ENCODE measurements at places on chromosomes 11 and 22. TPM values are rescaled to one million over a fixed set of nuclear protein-coding genes. Genes with fewer than 3 reads are reported as not detected.

Gene GGTLC3
- not detected for total RNA-seq

Gene PYGM
- not detected for total RNA-seq

Gene TLCD5
- 10.0 TPM for total RNA-seq

Gene F2
- not detected for total RNA-seq

Gene H19
- total RNA-seq: 6,113 TPM

Gene RNH1
- 315 TPM for total RNA-seq

Gene CLDN5
- total RNA-seq: 11.1 TPM

Gene JAML
- not detected for total RNA-seq

Gene AGBL2
- total RNA-seq: 0.38 TPM

Gene GALNT18
- 4.0 TPM for total RNA-seq

Gene KCNQ1
- total RNA-seq: not detected

Gene WNT7B
- total RNA-seq: not detected

Gene HTR3B
- not detected for total RNA-seq

DNA sequence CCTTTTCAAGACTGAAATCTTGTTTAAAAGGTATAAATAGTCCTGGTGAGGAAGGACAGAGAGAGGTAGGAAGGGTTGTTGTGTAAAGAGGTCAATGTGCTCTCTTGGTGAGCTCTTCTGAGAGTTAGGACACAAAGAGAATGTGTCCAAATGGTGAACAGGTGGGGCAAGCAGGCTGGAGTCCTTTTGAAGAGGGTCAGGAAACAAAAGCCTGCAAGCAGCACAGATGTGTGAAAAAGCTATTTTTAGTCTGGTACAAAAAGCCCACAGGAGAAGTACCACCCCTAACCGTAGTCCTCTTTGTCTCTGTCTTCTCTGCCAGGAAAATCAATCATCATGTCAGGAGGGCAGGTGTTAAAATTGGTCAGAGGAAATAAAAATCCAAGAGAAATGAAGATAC lies 54.4 kb upstream of the SYN3 start:
- DNase-seq: no peak

DNA sequence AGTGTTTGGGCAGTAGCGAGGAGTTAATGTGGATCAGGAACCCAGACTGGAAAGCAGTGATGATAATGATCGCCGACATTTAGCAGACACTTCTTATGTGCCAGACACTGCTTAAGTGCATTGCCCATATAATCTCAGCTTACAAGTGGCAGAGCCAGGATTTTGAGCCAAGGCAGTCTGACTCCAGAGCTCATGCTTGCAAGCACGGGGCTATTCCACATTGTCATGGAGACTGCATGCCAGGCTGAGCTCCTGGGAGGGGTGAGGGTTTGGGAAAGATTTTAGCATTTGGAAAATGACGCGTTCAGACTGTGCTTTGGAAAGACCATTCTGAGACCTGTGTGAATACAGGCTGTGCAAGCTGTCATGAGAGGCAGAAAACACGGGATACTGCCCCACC lies 302.7 kb downstream of the DDX10 start:
- DNase-seq: peak; percentile 21

GRCh38 chr11:12109591-12110196 lies 696 bp upstream of the MICAL2 start:
- no peak for DNase-seq

GRCh38 chr22:45328822-45329529 lies 19.2 kb downstream of the FAM118A start:
- DNase-seq: no peak

DNA sequence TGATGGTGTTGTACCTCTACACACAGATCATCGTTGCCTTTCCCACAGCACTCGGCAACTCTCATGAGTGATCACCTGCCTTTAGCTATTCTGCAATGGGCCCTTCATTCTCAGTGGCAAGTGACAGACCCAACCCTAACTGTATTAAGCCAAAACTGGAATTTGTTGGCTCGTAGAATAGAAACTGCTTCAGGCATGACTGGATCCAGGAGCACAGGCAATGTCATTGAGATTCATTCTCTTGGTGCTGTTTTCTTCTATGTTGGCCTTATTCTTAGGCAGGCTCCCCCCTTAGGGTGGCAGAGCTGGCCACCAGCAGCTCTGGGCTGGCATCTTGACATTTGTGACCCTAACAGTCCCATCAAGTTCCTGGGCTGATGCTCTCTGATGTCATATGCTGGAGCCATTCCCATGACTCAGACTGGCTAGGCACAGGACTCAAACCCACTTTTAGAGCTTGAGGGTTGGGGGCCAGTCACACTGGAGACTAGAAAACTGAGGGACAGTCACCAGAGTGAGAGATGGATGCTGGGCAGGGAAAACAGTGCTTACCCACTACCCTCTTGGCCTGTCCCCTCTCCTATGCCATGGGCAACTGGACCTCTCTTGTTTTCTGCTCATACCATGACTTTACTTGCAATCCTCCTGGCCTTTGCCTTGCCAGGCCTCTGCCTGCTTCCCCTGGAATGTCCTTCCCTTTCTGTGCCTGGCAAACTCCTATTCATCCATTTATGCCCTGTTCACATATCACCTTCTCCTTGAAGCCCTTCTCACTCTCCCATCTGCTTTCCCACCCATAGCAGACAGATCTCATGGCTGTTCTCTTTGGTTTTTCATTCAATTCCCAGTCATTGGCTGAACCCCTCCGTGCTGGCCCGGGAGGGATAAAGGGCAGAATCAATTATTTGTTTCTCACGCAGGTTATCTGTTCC lies 7.1 kb upstream of the CDC42EP2 start:
- no peak for DNase-seq

GRCh38 chr22:49522582-49523373 lies 304.9 kb downstream of the BRD1 start:
- DNase-seq: no peak

- DNase-seq: no peak
These were observed 1.6 kb downstream of the TRIM29 start for GRCh38 chr11:120136356-120136755.

GRCh38 chr22:49427941-49428340 lies 399.7 kb downstream of the BRD1 start:
- no peak for DNase-seq

GRCh38 chr22:19598054-19598855 lies 74.0 kb upstream of the CLDN5 start:
- DNase-seq: peak; percentile 41

GRCh38 chr11:32385998-32386397 lies 49.3 kb downstream of the WT1 start:
- peak; percentile 50 for DNase-seq

- DNase-seq: no peak
These were observed 164.4 kb downstream of the BRD1 start for GRCh38 chr22:49663311-49663711.

- DNase-seq: no peak
These were observed 155.7 kb downstream of the AASDHPPT start for GRCh38 chr11:106233191-106233590.

- DNase-seq: no peak
These were observed 63.5 kb downstream of the FAM83F start for GRCh38 chr22:40058265-40058664.

DNA sequence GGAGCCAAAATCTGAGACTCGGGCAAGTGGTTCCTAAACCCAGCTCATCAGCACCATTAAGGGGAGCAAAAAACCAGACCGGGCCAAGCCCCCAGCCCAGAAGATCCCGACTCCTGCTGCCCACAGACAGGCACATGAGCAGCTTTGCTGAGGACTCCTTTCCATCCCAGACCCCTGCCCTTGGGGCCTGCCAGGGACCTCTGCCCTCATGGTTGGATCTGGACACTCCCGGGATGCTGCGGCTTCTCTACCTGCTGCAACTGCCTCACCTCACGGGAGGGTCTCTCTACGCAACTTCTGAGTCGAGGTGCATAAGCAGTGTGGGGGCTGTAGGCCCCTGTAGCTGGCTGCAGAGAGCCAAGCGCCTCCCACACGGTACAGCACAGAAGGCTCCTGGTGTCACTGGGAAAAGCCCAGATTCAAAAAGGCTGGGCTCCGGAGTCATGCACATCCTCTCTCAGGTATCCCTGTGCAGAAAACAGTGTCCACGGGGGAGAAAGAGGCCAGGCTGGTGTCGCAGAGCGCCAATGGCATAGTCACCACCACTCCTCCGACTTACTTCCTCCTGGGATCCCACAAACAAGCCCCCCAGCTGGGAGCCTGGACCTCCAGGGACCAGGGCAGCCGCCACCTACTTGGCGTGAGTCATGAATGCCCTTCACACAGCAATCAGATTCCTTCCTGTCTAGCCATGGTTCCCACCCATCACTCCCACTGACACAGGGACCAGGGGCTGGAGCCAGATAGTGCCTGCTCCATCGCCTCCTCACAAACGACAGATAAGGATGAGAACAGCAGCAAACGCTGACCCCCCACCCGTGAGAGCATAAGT lies 122.1 kb downstream of the BCR start:
- no peak for DNase-seq

DNA sequence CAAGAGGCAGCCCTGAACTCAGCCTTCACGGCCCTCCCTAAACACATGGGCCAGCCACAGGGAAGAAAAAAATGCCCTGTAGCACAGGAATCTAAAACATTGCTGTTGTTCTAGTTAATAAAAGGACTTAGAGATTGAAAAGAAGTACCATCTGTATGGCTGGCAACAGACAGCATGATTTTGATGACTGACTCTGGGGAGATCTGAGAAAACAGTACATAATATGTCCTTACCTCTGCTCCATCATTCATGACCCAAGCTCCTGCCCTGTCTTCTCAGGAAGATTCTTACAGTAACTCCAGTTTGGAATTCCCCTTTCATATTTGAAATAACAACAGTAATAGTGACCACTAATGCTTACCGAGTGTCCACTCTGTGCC lies 244.2 kb downstream of the ETS1 start:
- DNase-seq: no peak

GRCh38 chr11:20238712-20239111 lies 78.4 kb upstream of the DBX1 start:
- no peak for DNase-seq

GRCh38 chr22:48607901-48608662 lies 1219.6 kb downstream of the BRD1 start:
- DNase-seq: no peak

- peak; percentile 48 for DNase-seq
These were observed 54.6 kb upstream of the CHRM4 start for GRCh38 chr11:46445920-46446771.
